ENCODE measurements at places on chromosomes 6 and 20.

GRCh38 chr6:142822383-142822782 is 122.6 kb downstream of the HIVEP2 start:
- no peak for DNase-seq

- no peak for DNase-seq
Measured at GRCh38 chr20:62298577-62299249, 4.1 kb upstream of the ADRM1 start.

GRCh38 chr20:24762371-24762770 is 186.7 kb upstream of the CST7 start:
- DNase-seq = no peak

DNA sequence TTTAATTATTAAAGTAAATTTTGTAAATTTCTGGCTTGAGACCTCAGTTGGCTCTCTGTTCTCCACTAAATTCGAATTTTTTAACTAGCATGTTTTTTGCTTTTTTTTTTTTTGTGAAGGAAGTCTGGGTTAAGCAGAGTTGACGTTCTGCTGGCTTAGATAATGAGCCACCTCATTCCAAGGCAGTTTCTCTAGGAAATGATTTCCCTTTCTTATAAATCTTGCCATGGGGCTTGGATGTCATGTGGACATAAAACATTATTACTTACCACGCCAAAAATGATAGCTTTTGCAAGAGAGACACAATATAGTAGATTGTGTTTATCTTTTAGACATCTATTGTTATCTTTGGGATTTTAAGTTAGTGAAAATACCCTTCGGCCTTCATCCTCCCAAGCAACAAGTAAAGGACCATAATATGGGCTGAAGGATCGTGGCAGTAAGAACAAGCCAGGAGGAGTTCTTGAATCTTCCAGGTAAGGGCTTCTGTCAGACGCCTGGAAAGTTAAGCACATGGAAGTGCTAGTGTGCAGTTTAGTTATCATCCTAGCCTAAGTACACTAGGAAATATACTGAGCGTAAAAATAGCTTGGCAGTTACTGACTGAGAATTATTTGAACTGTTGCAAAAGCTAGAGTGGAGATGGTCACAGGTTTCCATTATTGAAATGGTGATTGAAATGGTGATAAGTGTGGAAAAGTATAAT is 30.7 kb downstream of the ADGRG6 start:
- no peak for DNase-seq

DNA sequence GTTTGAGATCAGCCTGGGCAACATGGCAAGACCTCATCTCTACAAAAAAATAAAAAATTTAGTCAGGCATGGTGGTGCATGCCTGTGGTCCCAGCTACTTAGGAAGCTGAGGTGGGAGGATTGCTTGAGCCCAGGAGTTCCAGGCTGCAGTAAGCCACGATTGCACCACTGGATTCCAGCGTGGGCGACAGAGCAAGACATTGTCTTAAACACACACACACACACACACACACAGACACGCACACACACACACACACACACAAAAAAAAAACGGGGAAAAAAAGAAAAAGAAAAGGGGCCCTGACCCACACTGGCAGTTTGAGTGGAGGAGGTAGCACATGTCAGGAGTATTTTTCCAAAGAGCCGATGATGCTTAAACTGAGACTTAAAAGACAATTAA is 122.2 kb downstream of the AFG1L start:
- no peak for DNase-seq

DNA sequence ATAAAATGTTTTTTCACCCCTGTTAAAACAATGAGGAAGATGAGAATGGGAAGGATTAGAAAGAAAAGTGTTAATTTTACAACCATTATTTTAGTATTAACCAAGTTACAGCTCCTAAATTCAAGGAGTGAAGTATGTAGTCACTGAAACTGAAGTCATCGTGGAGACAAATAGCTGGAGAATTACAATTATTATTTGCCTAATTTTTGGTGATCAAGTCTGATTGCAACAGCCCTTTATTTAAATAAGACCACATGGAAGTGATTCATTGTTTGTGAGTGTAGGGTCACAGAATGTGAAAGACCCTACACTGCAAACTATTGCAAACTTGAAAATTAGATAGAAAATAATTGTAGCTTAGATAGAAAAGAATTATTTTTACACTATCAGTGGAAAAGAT is 292.4 kb downstream of the CENPW start:
- DNase-seq = no peak

- DNase-seq = no peak
Measured at GRCh38 chr6:124979294-124979678, 17.0 kb downstream of the RNF217 start.

GRCh38 chr6:137291441-137291840 is 72.3 kb upstream of the IFNGR1 start:
- no peak for DNase-seq

GRCh38 chr6:118263921-118264486 is 284.1 kb upstream of the PLN start:
- no peak for DNase-seq

DNA sequence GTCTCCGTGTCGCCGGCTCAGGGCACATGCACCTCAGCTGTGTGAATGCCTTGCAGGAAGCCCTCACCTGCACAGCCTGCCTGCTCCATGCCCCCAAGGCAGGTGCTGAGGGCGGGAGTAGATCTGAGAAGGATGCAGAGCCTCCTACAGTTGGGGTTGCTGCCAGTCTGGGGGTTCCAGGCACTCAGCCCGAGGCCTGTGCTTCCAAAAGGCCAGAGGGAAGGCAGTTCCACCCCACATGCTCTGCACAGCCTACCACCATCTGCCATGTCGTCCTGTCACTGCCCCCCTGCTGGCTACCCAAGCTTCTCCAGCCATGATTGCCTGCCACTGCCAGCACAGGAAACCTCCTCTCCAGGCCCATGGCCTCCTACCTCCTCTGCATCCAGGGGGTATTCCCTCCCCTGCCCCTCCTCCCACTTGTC is 19.3 kb downstream of the ACSS1 start:
- no peak for DNase-seq

- no peak for DNase-seq
Measured at GRCh38 chr6:121816361-121816760, 380.9 kb downstream of the GJA1 start.

DNA sequence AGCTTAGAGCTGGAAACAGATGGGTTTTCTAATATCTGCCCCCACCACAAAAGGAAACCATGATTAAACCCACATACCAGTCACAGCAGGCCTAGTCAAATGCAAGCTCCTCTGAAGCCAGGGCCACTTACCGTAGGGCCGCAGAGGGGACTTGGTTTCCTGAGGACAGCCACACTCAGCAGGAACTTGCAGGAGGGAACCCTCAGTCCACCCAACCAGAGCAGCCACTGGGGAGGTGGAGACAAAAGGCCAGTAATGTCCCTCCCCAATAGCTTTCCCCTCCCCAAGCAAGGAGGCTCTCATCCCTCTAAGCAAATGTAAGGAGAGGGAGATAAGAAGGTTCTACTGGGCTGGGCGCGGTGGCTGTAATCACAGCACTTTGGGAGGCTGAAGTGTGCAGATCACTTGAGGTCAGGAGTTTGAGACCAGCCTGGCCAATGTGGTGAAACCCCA is 384.4 kb upstream of the JARID2 start:
- DNase-seq = peak; percentile 6

DNA sequence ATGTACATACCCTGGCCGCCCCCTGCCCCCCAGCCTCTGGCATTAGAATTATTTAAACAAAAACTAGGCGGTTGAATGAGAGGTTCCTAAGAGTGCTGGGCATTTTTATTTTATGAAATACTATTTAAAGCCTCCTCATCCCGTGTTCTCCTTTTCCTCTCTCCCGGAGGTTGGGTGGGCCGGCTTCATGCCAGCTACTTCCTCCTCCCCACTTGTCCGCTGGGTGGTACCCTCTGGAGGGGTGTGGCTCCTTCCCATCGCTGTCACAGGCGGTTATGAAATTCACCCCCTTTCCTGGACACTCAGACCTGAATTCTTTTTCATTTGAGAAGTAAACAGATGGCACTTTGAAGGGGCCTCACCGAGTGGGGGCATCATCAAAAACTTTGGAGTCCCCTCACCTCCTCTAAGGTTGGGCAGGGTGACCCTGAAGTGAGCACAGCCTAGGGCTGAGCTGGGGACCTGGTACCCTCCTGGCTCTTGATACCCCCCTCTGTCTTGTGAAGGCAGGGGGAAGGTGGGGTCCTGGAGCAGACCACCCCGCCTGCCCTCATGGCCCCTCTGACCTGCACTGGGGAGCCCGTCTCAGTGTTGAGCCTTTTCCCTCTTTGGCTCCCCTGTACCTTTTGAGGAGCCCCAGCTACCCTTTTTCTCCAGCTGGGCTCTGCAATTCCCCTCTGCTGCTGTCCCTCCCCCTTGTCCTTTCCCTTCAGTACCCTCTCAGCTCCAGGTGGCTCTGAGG is 7.6 kb downstream of the CDKN1A start:
- no peak for DNase-seq

GRCh38 chr6:155648301-155648700 is 192.7 kb upstream of the NOX3 start:
- no peak for DNase-seq

- no peak for DNase-seq
Measured at GRCh38 chr20:29873946-29874345, 1383.5 kb upstream of the DEFB115 start.

DNA sequence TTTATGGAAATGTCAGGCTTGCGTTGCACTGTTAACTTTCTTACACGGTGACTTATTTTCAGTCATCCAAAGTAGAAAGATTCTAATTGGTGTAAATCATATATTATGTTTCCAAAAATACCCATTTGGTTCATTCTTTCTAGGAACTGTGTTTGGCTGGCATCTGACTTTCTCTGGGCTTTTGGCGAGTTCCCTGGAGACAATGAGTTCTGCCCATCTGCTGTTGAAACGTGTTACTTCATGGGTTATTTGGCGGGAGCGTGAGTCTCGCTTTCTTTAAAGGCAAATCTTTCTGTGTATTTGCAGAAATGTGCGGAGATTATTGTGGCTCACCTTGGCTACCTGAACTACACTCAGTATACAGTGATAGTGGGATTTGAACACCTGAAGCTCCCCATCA is 29.5 kb downstream of the TMEM181 start:
- no peak for DNase-seq

DNA sequence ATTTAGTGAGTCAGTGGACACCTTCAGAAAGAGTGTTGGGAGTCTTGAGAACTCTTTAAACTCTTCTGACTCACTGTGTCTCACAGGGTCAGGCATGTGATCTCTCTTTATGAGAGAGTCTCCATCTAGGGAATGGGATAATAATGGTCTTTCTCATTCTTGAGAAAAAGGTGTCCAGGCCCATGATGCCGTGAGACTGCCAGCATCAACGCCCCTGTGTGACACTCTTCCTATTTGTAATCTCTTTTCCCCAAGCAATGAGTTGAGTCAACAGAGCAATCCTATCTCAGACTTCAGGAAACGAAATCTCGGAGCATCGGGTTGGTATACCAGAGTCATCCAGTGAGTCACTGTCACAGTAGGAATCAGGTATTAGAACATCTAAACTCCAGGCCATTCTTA is 82.3 kb upstream of the BMP2 start:
- DNase-seq = no peak

DNA sequence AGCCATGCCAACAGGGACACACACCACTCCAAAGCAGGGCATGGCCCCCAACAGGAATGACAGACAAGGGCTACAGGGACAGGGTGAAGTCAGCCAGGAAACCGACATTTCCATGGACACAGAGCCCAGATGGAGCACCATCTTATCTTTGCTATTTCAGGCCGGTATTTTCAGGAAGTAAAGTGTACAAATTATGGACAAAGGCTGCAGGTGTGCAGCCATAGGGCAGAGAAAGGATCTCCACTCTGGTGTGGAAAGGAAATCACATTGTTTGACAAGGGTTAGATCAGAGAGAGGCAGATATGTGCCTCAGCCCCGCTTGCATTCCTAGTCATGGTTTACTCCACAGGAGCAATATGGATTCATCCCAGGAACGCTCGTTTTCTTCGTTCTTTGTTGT is 81.7 kb upstream of the SLC22A23 start:
- no peak for DNase-seq

DNA sequence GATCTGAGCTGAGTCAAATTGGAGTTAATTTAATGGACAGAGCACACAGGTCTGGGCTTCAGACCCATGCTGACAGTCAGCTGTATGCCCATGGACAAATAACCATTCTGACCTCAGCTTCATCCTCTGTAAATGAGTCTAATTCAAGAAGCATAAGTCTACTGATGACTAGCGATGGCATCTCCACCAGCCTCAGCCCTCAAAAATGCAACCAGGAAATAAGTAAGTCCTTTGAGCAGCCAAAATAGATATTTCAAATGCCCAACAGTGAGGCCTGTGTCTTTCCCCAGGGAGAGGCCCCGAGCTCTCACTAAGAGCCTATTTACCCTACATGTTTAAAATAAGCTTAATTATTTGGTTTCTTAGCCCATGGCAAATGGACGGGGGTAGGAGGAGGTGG is 114.2 kb upstream of the MTHFD1L start:
- DNase-seq = no peak

All from CD4-positive, alpha-beta T cell treated with Interleukin-15 for 4 hours (primary cell).